ENCODE measurements at places on chromosomes 3 and 15.

GRCh38 chr3:194989241-194989640, 281.7 kb downstream of the XXYLT1 start:
- DNase-seq = no peak

GRCh38 chr3:12464181-12464580, 20.1 kb upstream of the TSEN2 start:
- no peak for DNase-seq

DNA sequence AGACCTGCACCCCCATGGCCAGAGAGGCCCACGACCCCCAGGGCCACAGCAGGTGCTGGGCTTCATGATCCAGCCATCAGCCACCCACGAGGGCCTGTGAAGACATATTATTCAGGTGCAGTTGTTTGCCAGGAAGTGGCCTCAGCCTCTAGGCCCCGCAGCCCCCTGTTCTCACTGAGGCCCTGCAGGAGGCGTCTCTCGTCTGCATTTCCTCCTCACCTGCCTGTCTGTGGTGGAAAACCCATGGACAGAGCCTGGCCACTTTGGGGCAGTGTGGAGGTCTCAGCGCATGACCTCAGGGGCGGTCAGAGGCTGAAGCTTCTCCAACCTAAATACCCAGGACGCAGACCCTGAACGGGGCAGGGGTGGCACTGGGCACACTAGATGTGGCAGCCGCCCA, 18.6 kb downstream of the UROC1 start:
- DNase-seq = no peak

GRCh38 chr3:48847504-48848423, at the start of gene PRKAR2A:
Gene PRKAR2A (minus strand): TSS chr3:48847874. CDS start chr3:48847596, 278 bp downstream.
- DNase-seq = peak; percentile 88

GRCh38 chr3:46284981-46285683, 42.9 kb downstream of the CCR3 start:
- DNase-seq = no peak

- DNase-seq = peak; percentile 52
Measured at GRCh38 chr15:75067123-75067830, 43.9 kb downstream of the PPCDC start.

DNA sequence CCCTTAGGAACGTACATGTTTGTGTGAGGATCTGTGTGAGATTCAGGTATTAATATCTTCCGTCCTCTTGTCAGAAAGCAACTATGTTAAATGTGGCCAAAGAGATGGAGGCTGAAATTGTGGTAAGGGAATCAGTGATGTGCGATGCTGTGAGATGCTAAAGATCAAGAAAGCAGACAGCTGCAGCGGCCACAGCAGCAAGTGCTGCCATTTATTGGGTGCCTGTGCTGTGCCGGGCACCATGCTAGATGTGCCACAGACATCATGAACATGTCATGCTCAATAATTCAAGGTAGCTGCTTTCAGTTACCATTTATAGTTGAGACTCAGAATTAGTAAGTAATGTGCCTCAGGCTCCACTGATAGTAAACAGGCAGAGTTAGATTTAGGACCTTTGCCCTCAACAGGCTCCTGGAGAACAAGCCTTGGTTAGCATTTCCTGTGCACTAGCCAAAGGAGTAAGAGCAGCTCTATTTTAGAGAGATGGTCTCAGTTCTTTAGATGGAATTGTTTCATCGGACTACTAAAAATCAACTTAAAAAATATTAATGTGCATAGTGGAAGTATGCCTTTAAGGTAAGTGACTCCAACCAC, 24.9 kb downstream of the LARS2 start:
- DNase-seq = no peak

- DNase-seq = no peak
Measured at GRCh38 chr3:186983659-186984058, 53.3 kb downstream of the ST6GAL1 start.

DNA sequence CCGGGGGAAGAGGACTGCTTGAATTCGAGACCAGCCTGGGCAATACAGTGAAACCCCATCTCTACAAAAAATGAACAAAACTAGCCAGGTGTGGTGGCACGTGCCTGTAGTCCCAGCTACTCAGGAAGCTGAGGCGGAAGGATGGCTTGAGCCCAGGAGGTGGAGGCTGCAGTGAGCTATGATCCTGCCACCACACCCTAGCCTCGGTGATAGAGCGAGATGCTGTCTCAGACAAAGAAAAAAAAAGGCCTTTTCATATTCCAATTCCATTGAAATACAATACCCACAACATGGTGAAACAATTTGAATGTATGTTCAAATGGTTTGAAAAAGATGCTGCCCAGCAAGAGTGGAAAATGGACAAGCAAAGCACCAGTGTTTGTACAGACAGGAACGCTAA, 61.8 kb upstream of the ZNF148 start:
- no peak for DNase-seq

DNA sequence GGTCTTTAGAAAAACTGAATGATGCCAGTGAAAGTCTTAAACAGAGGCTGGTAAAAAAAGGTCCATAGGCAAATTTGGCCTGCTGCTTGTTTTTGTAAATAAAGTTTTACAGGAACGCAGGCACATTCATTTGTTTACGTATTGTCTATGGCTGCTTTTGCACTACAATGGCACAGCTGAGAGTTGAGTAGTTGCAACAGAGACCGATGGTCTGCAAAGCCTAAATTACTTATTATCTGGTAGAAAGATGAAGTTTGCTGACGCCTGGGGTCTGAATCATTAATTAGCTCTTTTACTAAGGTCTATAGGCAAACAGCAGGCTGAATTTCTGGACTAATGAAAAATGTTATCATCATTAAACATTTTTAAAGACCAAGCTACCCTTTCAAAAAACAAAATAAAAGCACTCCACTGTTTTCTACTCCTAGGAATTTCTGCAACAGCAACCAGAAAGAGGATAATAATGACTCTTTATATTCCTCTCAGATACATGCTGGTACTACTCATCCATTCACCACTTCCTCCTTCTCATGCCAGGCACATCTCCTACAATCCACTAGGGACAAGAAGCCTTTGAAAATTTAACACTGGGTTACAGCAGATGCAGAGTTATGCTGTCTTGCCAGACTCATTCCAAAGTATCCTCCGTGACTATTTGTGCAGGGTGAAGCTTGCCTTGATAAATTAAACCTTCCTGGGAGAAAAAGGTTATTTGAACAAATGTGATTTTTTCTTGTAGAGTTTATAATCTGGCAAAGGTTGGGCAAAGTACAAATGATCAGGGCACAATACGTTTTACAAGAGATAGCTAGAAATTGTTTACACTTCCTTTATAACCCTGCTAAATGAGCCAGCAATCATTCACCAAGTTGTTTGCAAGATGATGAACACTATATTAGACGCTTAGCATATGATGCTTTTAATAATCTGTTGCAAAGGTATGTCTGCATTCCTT, 6.0 kb downstream of the GATM start:
- DNase-seq = peak; percentile 3

- DNase-seq = peak; percentile 78
Measured at GRCh38 chr15:70605606-70606410, 157.6 kb downstream of the UACA start.

DNA sequence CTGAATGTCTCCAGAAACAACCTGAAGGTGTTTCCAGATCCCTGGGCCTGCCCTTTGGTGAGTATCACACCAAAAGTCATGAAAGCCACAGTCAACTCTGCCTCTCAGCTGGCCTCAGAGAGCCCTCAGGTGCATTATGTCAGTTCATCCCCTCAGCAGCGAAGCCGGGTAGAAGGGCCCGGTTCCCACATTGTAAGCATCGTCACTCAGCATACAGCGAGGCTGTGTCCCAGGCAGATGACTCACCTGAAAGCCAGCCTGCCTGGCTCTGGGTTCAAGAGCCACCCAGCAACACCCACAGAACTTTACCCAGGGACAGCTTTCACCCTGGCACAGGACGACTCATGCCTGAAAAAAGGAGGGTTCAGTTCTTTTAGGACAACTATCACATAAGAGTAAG, 91.6 kb downstream of the LRRK1 start:
- no peak for DNase-seq

- peak; percentile 73 for DNase-seq
Measured at GRCh38 chr3:124107104-124107890, 115.4 kb upstream of the ROPN1 start.

DNA sequence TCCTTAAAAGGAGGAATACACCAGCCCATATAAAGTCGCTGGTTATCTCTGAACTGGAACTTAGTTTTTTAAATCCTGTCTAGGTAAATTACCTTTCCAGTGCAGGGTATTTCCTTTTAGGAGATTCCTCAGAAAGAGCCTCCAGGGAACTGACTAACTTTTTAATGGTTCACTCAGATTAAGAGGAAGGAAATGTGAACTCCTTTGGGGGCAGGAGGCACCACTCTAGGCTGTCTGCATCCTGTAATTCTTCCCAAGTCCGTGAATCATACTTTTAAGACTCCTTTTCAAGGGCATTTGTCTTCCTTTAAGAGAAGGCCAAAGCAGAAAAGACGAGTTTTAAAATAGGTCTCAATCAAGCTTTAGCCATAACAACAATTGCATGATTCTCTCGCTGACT, 871.2 kb upstream of the NR2F2 start:
- DNase-seq = peak; percentile 49

DNA sequence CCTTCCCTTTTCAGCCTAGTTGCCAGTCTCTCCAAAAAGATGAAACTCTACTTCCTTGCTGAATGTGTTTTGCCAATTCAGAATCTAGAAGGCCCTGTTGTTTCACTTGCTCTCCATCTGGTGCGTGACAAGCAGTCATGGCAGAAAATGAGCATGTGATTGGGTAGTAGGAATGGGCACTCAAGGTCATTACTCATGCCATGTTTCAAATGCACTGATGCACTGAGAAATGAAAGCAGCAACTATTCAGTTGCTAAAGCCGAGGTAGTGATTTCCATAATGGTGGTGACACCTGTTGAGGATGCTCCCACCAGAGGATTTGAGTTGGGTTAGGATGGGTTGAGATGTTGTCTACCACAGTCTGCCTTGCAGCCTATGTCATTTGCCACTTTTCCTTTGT, 12.7 kb downstream of the ZBTB38 start:
- no peak for DNase-seq

DNA sequence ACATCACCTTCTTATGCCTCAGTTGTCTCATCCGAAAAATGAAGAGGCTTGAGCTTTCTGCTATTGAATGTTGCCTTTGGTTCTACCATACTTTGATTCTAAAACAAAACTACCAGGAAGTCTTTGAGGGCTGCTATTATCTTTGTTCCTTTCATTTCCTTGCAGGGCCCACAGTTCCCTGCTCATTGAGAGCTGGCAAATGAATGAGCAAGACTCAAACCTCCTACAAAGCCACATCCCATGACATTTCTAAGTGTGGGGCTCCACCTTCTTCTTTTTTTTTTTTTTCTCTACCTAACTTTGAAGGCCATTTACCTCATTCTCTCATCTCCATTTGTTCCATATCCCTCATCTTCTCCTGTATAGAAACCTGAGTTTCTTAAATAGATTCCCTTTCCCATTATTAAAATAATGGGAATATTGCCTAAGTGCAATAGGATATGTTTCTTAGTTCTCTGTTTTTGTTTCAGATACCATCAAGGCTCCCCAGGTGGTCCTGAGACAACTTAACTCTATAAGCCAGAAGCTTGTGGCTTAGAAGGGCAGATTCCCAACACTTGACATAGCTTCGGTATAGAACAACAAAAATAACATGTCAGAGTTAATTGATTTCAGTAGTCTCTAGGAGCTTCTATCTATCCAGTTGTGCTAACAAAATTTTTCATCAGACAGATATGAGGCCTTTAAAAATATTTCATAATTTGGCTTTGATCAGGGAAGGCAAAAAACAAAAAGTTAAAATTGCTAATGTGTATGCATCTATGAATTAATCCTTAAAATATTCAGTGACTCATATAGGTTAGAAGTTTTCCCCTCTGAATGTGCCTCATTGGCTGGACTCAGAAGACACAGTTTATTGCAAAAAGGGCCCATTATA, 951.6 kb downstream of the TUSC7 start:
- peak; percentile 82 for DNase-seq
